Activated CD4-positive, alpha-beta T cell treated with anti-CD3 and anti-CD28 coated beads, Interleukin-2, amount 10 ng/mL, durations not matched to agents 7 days and 5 days (primary cell): ENCODE measurements at places on chromosomes 11 and 22. TPM values are rescaled to one million over a fixed set of nuclear protein-coding genes. Genes with fewer than 3 reads are reported as not detected.

DNA sequence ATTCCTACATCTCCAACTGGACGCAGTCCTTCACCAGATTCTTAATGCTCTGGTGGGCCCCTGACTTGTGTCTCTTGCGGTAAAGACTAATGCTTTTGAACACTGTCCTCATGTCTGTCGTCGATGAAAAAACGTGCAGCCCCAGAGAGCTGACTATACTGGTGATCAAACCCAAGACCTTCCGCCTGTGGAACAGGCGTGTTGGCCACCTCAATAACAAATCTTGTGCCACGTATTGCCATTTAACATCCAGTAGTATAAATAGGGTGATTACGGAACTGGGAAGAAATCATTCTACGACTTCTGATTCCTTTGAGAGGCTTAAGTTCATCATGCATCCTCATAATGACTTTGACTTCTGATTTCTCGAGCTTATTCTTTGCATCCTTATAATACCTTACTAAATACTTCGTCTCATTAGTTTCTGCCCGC is 45.6 kb downstream of the OR4D9 start:
- no peak for DNase-seq

DNA sequence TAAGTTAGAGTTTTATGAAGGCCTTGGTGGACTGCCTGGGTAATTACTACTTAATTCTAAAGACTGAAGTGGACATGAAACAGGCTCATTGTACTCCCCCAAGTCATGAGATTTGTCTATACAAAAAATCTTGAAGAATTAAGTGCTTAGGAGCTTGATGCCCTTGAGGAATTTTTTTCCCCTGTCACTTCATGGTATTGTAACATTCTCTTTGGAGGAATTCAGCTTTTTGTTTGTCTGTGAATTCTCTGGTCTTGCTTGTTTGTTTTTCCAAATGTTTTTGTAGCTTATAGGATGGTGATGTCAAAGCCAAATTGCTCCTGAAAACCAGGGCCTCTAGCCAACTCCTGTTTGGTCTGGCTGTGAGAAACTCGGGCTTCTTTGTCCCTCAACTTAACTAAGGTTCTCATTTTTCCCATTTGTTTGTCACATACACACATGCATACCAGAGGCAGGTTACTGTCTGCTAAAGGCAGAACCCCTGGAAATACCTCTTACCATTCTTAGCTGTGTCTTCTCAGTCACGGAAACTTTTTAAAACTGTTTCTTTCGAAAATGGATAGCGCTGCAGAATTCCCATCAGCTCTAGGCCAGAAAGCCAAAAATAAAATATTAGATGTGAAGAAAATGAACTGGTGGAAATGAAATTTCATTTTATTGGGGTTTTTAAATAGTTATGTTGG is 66.9 kb downstream of the AMOTL1 start:
- no peak for DNase-seq

- DNase-seq, result no peak
Observed at GRCh38 chr22:29359469-29359868, 28.9 kb downstream of the AP1B1 start.

- no peak for DNase-seq
Observed at GRCh38 chr11:44865866-44866272, 84.8 kb downstream of the TP53I11 start.

DNA sequence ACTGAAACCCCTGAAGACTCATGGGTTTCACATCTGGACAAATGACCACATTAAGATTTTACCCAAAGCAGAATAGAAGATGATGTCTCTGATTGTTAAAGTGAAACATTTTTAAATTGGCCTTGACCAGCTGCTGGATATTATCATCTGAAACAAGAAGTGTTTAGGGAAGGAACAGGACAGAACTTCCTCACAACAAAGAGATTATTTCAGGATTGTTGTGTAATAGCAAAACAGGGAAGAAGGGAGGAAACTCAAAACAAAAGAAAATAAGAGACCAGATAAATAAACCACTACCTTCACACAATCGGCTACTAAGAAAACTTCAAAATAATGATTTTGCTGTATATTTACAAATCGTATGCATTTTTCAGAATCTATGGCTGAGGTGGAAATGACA is 319.2 kb upstream of the API5 start:
- DNase-seq, result no peak

DNA sequence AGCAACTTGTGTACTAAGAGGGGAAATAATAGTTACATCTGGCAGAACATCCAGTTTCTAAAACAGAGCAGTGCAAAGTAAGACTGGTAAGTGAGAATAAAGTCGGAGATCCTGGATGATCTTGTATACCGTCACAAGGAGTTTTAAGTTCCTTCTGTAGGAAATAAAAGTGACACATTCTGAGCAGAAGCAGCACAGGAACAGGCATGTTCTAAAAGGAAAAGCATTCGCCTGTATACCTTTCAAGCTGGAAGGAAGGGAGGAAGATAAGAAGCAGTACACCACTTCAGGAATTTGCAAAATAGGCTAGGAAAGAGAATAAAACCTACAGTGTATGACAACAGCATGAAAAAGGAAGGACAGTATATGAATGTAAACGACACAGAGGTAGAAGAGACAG is 106.2 kb upstream of the TP53AIP1 start:
- DNase-seq, result no peak

GRCh38 chr11:15288863-15289262 is 174.1 kb downstream of the INSC start:
- no peak for DNase-seq

DNA sequence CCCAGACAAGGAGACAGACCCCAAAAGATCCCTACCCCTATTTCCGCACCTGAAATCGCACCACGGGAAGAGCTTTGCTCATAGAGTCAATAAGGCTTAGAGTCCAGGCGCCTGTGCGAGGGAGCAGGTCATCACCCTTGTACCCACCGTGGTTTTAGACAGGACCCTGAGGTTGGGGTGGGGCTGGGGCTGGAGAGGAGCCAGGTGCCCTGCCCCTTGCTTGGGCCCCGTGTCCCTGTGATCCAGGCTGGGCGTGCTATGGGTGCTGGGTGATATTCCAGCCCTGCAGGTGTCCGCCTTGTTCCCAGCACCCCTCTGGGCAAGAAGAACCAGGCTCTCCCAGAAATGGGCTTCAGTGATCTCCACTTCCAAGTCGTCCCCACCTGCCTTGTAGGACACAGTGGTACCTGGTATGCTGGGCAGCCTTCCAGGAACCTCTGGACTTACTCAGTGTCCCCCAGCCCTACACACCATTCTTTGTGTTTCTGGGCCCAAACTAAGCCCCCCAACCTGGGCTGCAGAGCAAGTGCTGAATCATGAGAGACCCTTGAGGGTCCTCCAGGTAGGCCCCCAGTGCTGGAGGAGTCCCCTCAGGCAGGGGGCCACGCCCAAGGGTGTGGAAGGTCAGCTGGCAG is 4.5 kb downstream of the CD81 start:
- no peak for DNase-seq

DNA sequence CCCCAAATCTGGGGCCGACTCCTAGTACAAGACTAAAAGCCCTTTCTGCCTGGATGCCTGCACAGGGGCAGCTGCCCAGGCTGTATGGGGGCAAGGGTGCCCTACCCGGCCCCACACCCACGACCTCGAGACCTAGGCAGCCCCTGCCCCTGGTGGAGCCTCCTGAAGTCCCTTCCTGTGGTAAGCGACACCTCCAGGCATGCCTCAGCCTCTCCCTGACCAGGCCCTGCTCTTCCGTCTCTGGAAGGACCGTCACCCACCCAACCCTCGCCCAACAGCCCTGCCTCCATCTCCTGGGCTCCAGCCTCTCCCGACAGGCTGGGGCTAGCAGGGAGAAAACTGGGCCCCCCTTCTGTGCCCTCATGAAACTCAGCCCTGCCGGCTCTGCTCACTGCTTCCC is 22.8 kb upstream of the PPARA start:
- DNase-seq, result no peak

DNA sequence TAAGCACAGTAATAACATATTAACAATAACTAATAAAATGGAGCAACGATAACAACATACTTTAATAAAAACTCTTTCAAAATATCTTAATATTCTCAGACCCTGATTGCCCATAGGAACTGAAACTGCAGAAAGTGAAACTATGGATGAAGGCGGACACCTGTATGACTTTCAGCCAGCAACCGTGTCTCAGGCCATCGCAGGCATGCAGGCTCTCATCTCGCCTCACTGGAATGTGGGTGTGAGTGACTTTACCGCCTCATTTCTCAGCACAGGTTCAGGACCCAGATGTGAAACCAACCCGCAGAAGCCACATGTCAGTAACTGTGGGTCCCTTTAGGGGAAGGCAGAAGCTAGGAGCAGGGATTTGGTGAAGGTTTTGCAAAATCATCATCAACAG is 539.1 kb downstream of the FAM181B start:
- no peak for DNase-seq

- no peak for DNase-seq
Observed at GRCh38 chr22:39280250-39280649, 35.5 kb upstream of the PDGFB start.

DNA sequence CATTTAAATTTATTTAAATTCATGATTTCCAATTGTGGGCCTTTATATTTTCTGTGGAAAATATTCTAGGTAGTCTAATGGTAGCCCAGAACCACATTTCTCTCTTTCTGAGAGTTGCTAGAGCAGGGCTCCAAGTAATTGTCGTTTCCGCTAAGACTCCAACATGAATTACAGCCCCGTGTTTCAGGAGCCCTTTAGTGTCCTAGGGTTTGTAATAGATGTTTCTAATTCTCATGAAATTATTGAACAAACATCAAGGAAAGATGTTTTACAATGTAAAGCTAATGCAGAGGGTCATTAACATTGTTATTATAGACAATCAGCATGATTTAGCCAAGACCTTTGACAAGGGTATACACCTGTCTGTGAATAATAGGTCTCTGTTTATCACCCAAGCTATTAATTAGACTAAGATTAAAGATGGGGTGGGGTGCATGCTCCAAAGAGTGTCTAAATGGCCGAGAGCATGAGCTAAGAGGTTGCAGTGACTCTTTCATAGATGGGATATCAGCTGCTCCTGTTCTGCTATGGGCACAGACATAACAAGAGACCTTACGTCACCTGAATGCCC is 81.8 kb upstream of the NTM start:
- DNase-seq, result no peak

The RAB38 gene
- total RNA-seq, result 1.6 TPM

The C11orf91 gene
- 0.25 TPM for total RNA-seq

The SCUBE2 gene
- 0.55 TPM for total RNA-seq

The ADAMTS8 gene
- total RNA-seq, result not detected

The MYEOV gene
- not detected for total RNA-seq
